HCT116 (cell line): ENCODE measurements at places on chromosomes 1 and 21. TPM values are rescaled to one million over a fixed set of nuclear protein-coding genes. Genes with fewer than 3 reads are reported as not detected.

IGFN1 gene
- total RNA-seq, result not detected

DNA sequence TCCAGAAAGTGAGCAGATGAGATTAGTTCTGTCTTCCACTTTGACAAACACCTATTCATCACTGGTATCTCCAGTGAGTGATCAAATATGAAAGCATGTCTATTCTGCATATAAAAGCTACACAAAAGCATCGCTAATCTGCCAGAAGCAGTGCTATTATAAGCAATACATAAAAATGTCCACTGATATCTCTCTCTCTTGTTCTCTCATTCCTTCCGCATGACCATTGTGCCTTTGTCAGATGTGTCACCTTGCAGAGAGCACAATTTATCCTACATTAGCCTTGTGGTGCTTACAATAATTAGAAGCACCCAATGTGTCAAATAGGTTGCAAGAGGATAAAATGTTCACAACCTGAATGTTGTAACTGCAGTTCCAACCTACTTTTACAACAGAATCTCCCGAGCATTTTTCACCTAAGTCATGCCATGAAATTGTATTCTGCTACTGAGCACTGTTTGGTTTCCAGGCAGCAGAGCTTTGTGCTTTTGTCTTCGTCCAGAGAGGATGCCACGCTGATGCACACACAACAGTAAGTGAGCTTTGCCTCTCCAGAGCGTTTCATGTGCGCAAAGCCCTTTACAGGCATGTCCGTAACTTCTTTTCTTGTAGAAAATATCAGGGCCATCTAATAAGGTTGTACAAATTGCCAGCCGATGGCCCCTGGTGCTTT, 198.7 kb upstream of the PLD5 start:
- no peak for DNase-seq

SERPINC1 gene
- total RNA-seq, result 0.61 TPM

STRIP1 gene
- total RNA-seq, result 33.5 TPM

DNA sequence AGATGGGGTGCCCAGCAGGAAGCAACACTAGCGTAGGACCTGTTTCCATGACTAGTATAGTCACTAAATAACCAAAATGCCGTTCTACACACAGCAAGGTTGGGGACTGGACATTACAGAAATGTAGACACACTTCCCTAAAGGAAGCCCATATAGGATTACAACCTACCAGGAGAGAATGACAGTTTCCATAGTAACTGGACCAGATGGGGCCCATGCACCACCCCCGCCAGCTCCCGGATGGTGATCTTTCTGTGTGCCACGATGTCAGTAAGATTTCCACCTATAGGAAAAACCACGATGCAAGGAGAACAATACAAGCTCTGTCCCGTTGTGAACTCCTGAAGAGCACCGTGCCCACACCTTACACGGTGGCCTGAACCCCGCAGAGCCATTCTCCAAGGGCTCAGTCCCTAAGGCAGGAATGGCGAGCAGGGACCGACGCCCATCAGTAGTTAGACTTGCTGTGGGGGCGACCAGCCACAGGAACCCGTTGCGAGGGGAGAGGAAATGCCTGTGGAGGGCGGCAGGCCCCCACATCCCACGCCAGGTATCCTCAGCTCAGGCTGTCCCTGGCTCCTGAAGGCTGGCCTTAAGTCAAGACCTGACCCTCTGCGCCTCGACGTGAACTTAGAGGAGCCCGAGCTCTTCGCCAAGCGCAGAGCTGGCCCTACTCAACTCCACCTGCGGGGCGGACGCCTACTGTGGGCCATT, 13.6 kb upstream of the CEP85 start:
- DNase-seq, result no peak

DHCR24 gene
- total RNA-seq, result 132 TPM

TMEM52 gene
- 27.5 TPM for total RNA-seq

DNA sequence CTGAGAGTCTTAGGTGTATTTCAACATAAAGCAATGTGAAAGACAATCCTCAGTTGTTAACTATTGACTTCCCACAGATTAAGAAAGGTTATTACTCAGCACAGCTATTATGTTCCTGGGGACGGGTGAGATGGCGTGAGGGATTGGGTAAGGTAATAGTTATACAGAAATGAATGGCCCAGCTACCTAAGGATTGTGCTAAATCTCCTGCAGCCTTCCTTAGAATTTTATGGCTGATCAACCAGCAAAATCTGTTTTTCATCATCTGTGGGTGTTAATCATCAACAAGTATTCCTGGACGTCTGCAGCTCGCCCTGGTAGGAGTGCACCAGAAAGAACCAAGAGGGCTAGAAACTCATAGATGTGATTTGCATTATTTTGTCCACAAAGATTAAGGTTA, 146.0 kb upstream of the IVNS1ABP start:
- DNase-seq, result no peak

- no peak for DNase-seq
Observed at GRCh38 chr21:27219068-27219467, 252.2 kb upstream of the ADAMTS5 start.

DNA sequence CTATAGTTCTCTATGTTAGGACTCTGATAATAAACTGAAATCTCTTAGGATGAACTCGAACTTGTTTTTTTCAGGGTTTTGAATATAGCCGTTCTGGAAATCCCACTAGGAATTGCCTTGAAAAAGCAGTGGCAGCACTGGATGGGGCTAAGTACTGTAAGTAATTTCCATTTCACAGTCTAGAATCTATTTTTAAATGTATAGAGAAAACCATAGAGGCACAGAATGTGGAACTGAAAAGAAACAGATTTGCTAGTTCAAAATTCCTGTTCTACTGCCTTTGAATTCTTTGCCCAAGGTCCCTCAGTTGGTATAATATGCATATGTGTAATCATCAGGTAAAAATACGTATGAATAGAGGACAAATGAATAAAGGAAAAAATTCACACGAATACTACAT, 4.8 kb downstream of the CTH start:
- DNase-seq, result no peak

MPZ gene
- 3.6 TPM for total RNA-seq

- no peak for DNase-seq
Observed at GRCh38 chr1:77672374-77672773, 10.1 kb downstream of the ZZZ3 start.

DNA sequence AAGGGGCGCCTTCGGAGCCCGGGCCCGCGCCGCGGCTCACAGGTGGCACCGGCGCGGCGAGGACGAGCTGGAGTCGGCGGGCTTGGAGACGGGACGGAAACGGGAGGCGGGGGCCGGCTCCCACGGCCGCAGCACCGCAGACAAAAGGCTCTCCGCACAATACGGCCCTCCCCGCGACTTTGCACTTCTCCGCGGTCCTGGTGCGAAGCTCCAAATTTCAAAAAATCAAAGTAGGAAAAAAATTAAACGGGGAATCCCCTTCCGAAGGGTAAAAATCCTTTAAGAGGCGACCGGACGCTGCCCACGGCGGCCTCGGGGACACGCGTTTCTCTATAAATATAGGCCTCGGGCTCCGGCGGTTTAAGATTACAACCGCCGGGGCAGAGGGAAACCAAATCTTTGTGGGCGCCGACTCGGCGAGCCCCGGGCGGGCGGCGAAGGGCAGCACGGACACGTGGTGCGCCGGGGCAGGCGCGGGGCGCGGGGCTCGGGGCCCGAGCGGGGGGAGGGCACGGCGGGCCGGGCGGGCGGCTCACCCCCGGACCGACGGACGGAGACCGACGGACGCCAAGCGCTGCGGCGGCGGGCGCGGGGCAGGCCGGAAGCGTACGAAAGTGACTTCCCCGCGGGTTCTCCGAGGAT, 453 bp downstream of the PABPC4 start:
- DNase-seq, result no peak

DNA sequence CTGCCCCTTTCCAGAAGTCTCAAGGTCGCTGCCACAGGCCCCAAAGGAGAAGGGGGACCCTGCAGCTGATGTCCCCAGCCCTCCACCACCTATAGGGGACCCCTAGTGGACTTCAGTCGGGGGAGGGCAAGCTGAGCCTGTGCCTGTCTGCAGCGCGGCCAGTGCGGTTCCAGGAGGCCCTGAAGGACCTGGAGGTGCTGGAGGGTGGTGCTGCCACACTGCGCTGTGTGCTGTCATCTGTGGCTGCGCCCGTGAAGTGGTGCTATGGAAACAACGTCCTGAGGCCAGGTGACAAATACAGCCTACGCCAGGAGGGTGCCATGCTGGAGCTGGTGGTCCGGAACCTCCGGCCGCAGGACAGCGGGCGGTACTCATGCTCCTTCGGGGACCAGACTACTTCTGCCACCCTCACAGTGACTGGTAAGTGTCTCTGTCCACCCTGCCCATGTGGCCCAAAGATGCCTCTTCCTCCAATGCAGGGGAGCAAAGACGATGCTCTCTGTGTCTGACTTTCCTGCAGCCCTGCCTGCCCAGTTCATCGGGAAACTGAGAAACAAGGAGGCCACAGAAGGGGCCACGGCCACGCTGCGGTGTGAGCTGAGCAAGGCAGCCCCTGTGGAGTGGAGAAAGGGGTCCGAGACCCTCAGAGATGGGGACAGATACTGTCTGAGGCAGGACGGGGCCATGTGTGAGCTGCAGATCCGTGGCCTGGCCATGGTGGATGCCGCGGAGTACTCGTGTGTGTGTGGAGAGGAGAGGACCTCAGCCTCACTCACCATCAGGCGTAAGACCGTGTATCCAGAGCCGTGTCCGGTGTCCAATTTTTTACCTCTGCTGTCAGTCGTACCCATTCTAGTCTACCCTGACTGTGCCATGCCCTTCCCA, 79.9 kb downstream of the OBSCN start:
- DNase-seq, result no peak

GRCh38 chr1:28902738-28903137, 11.6 kb upstream of the EPB41 start:
- DNase-seq, result no peak

DNA sequence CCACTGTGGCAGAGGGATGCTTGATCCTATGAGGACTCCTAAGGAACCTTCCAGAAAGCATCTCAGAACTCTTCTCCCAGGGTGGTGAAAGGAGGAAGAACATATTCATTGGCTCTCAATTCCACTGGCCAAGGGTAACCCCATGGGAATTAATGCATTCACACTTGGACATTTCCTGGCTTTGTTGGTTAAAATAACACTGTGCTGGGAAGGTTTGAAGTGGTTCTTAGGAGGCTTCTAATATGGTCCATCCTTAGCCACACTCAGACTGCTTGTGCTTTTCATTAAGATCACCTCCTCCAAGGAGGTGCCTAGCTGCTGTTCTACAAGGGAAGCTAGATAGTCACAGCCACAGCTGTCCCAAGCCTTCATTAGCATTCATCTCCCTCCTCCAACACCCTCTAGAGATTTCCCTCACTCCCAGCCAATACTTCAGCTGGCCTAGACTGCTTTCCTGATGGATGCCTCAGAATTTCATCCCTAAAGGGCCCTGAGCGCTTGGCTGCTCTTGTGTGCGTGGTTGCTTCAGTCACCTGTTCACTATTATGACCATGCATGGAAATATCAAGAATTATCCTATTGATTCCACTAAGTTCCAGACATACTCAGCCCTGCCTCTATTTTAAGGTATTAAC, 544.4 kb downstream of the PLPP3 start:
- no peak for DNase-seq

GRCh38 chr1:27598295-27598687, 5.7 kb downstream of the AHDC1 start:
- DNase-seq, result no peak

RXFP4 gene
- 0.20 TPM for total RNA-seq

DNA sequence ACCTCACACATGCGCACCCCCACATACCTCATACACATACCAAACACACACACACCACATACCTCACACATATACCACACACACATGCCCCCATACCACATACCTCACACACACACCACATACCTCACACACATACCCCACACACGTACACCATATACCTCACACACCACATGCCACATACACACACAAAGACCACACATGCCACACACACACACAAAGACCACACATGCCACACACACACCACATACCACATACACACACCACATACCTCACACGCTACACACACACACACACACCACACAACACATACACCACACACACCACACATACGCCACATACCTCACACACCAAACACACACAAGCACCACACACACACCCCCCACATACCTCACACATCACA, 30.0 kb downstream of the HIVEP3 start:
- DNase-seq, result no peak

DNA sequence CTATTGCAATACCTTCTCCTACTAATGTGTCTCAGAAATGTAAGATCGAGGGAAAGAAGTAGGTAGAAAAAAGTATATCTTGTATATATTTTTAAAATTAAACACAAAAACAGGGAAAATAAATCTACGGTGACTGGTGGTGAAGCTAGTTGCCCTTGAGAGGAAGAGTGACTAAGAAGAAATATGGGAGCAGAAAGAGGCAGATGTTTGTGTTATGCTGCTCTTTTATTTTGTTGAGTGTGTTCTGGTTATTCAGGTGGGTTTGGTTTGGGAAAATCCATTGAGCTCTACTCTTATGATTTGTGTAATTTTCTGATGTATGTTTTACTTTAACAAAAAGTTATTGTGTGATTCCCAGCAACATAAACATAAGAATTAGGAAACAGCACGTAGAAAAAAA, 444.9 kb upstream of the B3GALT2 start:
- DNase-seq, result no peak

SGIP1 gene
- 0.15 TPM for total RNA-seq

CENPF gene
- 120 TPM for total RNA-seq

- no peak for DNase-seq
Observed at GRCh38 chr1:106798991-106799390, 257.5 kb upstream of the PRMT6 start.

DNA sequence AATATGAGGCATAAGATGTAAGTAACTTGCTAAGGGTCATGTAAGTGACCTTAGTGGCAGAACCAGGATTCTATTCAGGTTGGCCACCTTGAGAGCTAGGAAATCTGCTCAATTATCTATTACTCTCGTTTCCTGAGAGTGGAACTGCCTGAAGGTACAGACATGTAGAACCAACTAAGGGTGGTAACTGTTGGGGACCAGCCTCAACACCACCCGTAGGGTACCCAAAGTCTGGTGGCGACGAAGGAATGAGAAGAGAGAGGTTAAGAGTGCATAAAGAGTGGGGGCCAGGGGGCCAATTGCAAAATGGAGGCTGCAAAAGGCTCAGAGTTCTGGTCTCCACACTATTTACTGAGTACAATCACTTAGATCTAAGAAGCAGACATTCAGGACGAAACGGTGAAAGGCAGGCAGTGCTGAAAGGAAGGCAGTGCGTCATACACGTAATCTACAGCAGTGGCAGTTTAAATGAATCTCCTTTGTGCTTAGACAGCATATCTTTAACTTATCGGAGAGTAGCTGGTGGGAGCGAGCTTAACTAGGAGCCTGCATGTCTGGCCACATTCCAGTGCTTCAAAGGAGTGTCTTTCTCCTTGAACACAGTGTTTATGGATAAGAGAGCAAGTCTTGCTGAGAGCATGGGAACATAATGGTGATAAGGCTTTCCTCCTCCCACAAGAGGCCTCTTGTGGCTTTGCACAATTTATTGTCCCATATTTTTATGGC, 25.0 kb downstream of the SRSF4 start:
- DNase-seq, result no peak

DNA sequence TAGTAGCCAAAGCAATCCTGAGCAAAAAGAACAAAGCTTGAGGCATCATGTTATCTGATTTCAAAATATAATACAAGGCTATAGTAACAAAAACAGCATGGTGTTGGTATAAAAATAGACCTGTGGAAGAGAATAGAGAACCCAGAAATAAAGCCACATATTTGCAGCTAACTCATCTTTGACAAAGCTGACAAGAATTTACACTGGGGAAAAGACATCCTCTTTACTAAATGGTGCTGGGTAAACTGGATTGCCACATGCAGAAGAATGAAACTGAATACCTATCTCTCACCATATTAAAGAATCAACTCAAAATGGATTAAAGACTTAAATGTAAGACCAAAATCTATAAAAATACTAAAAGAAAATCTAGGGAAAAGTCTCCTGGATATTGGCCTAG, 59.5 kb upstream of the CD55 start:
- no peak for DNase-seq
